ENCODE measurements at places on chromosomes 7 and 10.

DNA sequence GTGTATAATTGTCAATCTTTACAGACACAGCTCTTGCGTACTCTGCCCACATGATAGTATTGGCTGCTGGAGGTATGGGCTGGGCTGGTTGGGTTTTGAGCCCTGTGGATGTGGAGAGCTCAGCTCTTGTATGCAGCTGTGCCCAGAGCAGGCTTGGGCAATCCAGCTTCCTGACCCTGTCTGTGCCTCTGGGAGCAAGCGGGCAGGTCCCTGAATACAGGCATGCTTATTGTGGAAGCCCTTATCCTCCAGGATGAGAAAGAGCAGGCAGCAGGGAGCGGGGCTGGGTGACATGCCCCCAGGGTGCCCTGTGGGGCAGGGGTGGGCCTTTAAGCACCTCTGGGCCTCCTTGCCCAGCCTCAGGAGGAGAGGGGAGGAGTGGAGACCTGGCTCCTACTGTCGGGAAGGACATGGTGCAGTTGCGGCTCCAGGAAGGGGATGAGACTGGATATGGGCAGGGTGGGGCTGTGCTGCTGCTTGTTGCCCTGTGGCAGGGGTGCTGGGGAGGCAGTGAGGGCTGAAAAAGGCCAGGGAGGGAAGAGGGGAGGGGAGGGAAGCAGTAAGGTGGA, 32.7 kb upstream of the SH2D4B start:
- DNase-seq, result no peak

DNA sequence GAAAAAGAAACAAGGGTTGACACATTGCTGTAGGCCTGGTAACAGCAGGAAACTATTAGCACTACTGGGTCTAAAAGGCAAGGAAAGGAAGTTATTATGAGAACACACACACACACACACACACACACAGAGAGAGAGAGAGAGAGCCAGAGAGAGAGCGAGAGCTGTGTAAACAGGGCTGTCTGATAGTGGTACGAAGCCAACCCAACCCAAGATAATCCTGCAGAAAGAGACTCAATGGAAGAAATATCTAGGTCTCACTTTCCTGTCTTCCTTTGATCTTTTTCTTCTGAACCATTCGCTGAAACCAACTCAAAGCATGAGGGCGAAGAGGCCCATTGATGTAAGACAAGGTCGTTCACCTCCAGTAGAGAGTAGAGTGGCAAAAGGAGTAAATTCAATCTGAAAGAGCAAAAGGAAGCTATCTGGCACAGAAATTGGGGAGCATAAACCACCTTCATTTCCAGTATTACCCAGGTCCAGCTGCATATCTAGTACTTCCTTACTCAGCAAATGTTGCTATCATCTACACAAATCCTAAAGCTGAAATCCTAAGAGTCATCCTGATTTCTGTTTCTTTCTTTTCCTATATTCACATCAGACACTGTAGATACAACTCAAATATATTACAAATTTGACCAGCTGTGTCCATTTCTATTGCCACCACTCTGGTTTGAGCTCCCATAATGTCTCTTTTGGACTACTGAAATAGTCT, 110.2 kb downstream of the TMEM26 start:
- no peak for DNase-seq

DNA sequence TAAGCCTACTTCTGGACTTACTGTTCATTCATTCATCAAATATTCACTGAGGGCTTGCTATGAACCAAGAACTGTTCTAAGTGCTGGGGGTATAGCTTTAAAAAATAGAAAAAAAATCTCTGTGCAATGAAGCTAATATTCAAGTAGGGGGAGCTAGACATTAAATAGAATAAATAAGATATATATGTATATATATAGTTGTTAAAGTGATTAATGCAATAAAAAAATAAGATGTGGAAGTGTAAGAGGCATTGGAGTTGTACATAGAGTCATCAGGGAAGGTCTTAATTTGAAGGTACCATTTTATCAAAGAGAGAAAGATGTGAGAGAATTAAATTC, 181.2 kb upstream of the AGR3 start:
- DNase-seq, result no peak

DNA sequence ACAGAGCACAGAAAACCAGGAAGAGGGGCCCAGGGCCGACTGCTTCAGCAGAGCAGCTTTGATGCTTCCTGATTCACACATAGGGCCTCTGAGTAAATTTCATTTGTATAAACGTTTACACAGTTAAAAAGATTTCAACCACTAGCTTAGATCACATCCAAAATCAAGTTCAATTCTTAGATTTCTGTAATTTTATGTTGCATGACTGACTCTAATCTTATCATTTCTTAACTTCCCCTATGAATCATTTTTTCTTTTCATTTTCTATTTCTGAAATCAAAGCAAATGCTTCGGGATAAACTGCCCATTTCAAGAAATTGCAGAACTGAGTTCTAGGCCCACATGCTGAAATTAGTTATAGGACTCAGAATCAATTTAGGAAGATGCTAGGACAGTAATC, 224.7 kb downstream of the INHBA start:
- no peak for DNase-seq

DNA sequence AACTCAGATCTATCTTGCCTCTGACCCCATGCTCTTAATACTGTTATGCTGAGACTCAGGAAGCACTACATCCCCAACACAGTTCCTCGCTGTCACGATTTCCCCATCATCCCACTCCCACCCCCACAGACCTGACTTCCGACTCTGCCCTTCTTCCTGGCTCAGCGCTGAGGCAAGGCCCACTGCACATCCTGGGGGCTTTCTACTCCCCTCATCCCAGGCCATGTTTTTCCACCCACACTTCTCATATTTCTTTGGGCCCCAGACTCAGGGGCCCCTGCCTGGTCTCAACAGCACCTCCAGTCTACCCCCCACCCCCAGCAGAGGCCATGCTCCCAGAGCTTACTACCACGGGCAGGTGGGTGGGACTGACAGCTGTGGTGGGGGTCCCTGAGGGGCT, 7.7 kb upstream of the NDST2 start:
- no peak for DNase-seq

- DNase-seq, result no peak
These were observed 30.1 kb downstream of the PDZD8 start for GRCh38 chr10:117345143-117345542.

DNA sequence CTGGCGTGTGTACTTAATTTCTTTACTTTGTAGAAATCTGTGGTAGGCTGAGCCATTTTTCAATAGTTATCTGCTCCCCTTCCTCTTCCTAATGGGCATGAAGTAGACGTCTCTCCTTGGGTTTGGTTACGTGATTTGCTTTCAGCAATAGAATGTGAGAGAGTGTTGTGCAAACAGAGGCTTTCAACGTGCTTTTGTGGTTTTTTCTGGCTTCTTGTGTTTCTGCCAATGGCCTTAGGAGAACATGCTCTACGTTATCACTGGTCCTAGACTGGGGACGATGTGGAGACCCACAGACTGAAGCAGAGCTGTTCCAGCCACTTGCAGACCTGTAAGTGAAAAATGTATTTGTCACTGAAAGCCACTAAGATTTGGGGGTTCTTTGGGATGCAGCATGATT, 107.2 kb upstream of the NPTX2 start:
- DNase-seq, result no peak

DNA sequence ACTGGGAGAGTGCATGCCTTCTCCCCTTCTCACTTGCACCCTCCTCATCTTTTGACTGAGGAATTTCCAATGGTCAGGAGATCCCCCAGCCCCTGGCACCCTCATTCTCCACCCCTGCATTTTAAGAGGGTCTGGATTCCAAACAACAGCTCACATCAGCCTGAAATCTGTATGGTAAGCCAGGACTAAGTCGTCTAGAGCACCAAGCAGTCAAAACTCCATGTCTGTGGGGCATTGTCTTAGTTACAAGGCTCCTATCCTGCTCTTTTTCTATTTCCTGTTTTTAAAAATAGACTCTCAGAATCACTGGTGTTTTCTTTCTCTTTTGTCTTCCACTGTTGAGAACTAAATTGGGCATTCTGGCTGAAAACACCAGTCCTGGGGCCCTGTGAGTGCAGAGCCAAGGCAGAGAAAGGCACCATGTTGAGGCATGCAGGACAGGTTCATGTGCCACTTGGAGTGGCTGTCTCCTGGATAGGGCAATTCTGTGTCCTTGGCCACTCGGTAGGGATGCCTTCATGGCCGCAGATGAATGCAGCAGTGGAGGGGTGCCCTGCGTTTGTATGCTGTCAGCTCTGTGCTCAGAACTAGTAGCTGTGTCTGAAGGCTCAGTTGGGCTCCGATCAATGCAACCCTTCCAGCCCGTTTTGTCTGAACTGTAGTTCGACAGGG, 216.6 kb upstream of the YAE1 start:
- no peak for DNase-seq

DNA sequence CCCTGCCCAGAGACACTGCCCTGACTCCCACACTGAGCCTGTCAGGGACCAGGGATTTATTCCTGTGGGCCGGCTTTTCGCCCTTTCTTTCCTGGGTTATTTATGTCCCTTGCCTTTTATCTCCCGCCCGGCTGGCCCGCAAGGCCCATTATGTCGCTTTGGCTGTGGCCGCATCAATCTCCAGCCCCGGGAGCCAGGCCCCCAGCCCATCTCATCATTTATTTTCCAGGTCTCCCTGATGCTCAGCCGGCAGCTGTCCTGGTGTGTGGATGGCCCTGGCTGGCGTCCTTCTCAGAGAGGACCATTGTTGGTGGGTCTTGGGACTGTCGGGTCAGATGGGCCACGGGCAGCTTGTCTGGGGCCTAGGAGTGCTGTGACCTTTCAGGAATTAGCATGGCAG, 82.3 kb downstream of the FAM241B start:
- no peak for DNase-seq

DNA sequence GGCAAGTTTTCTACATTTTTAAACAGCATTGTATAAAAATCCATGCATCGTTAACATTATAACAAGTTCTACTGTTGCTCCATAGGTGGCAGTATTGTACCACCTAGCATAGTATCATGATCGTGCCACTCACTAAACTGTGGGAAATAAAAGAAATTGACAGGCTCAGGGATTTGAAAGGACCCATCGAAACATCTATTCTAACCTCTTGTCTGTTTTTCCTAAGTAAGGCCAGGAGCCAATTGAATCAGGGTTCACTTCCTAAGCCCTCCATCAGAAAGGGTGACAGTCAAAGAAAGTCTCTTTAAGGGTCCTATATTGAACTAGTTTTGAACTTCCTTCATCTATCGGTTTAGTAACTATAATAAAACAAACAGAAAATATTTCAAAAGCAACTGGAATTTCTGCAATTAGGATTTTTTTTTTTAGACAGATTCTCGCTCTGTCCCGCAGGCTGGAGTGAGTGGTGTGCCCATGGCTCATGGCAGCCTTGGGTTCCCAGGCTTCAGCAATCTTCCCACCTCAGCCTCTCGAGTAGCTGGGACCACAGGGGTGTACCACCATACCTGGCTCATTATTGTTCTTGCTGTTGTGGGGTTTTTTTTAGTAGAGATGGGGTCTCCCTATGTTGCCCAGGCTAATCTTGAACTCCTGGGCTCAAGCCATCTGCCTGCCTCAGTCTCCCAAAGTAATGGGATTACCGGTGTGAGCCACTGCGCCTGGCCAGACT, 9.4 kb downstream of the HACD1 start:
- peak; percentile 65 for DNase-seq

- no peak for DNase-seq
These were observed 4.8 kb upstream of the ANK3 start for GRCh38 chr10:60394446-60394845.

DNA sequence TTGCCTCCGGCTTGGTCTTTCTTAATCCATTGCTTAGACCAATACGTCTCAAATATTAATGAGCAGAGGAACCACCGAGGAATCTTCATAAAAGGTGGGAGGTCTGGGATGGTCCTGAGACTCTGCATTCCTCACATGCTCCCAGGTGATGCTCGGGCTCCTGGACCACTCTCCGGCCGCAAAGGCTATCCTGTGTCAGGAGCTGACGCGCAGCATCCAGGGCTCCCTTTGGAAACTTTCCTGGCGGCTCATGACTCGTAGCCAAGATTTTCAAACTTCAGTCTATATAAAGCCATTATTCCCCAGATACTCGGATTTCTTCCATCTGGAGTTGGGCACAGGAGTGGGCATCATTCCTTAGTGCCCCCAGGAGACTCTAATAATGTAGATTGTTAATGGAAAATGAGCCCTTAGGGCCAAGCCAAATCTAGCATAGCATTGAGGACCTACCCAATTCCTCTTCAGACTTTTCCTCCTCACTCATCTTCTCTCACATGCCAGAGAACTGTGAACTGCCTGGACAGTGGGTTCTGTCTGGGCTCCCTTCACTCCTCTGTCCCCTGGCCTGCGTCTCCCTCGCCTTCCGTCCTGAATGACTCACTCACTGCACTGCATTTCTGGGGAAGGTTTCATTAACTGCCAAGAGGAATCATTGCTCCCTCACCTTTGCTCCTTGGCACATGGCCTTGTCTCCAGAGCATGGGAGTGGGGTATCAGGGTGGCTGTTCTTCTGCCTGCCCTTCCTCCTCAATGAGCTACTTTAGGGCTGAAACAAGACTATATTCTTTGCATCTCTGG, 89.3 kb downstream of the MKI67 start:
- DNase-seq, result peak; percentile 89

DNA sequence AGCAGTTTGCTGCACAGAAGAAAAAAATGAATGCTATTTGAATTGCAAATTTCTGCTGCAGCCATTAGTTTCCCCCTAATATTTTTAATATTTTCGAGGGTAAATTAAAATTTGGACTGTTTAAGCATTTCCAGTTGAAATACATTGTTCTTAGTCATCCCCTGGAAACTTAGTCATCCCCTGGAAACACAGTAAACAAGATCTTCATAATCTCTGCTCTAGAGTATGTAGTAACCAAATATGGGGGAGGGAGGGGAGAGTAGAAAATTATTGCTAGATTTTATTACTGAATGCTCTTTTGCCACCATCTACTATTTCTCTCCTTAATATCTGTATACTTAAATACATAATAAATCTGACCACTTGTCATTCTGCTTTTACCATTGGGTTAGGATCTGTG, 1053.3 kb downstream of the SORCS1 start:
- DNase-seq, result no peak

DNA sequence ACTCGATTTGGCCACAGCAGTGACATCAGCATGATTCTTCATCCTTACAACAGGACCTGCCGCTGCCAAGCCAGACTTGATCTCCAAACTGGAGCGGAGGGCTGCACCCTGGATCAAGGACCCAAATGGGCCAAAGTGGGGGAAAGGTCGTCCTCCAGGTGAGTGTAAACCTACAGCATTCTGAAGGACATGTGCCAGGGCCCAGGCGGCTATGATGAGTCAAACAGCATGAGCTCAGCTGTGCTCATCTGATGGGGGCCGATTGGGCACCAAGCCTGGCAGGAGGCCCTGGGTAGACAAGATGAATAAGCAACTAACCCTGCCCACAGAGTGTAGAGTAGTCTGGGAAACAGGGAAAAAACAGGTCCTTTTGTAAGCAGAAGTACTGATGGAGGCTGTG, 14.4 kb upstream of the ATP6V0E2 start:
- DNase-seq, result no peak

GRCh38 chr7:113120647-113121046, 2.3 kb upstream of the SMIM30 start:
- no peak for DNase-seq

GRCh38 chr10:99236627-99237309, 1.1 kb upstream of the HPSE2 start:
- DNase-seq, result no peak

- DNase-seq, result no peak
These were observed 124.4 kb downstream of the AMPH start for GRCh38 chr7:38506756-38507155.

GRCh38 chr10:99330347-99330924, 1.3 kb downstream of the CNNM1 start:
- DNase-seq, result no peak

GRCh38 chr10:118746246-118746645, 8.5 kb downstream of the CACUL1 start:
- no peak for DNase-seq

- DNase-seq, result no peak
These were observed 102.4 kb downstream of the LRRC4 start for GRCh38 chr7:127928852-127929251.
